ENCODE measurements at places on chromosomes 5 and 9.

DNA sequence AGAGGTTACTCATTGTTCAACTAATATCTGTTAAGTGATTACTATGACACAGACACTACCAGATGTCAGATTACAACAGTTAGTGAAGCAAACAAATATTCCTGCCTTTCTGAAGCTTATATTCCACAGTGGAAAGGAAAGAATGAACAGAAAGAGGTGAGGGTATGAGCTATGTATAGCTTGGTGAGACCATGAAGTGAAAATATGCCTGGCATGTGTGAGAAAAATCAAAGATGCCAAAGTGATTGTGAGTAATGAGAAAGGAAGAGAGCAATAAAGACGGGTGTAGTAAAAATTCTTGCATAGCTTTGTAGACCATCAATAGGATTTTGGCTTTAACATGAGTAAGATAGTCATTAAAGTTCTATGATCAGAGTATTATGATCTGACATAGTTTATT, 734.5 kb upstream of the NUDT12 start:
- DNase-seq, result no peak

GRCh38 chr5:63201738-63202137, 623.1 kb downstream of the LRRC70 start:
- DNase-seq, result no peak

GRCh38 chr9:122204055-122204454, 24.7 kb downstream of the LHX6 start:
- no peak for DNase-seq

GRCh38 chr5:65098393-65098792, 329.7 kb downstream of the CWC27 start:
- DNase-seq, result no peak

GRCh38 chr5:55498457-55498856, 36.3 kb downstream of the PLPP1 start:
- DNase-seq, result no peak

- DNase-seq, result no peak
These were observed 384.6 kb upstream of the SLC30A5 start for GRCh38 chr5:68709239-68709638.

GRCh38 chr5:135678640-135679268, 100.0 kb upstream of the CXCL14 start:
- DNase-seq, result no peak

DNA sequence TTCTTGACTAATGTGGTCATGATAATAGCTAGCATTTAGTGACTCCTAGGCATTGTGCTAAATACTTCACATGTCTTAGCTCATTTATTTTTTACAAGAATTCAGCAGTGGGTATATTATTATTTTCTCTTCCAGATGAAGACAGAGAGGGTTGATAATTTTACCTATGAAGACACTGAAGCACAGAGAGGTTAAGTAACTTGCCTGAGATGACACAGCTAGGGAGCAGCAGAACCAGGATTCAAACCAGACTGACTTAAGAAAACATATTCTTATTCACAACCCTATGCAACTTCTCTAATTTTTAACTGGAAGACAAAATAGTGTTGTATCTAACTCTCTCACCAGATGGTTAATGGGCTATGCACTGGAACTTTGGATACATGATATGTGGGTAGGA, 44.8 kb downstream of the NNT start:
- DNase-seq, result no peak

DNA sequence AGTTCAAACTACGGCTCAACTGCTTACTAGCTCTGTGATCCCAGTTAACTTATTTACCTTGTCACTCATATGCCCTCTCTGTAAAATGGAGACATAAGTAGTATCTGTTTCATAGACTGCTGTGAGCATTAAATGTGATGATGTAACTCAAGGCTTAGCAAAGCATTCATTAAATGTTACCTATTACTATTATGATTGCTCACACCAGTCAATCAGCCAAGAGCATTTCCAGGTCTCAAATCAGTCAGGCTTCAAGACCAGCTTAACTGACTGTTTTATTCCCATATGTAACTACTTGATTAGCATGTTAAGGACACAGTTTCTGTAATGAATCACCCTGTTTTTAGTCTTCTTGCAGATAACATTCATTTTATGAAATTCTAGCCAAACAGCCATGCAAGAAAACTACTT, 413.3 kb downstream of the MLLT3 start:
- DNase-seq, result no peak

- DNase-seq, result no peak
These were observed 30.3 kb downstream of the CAST start for GRCh38 chr5:96692441-96692840.

DNA sequence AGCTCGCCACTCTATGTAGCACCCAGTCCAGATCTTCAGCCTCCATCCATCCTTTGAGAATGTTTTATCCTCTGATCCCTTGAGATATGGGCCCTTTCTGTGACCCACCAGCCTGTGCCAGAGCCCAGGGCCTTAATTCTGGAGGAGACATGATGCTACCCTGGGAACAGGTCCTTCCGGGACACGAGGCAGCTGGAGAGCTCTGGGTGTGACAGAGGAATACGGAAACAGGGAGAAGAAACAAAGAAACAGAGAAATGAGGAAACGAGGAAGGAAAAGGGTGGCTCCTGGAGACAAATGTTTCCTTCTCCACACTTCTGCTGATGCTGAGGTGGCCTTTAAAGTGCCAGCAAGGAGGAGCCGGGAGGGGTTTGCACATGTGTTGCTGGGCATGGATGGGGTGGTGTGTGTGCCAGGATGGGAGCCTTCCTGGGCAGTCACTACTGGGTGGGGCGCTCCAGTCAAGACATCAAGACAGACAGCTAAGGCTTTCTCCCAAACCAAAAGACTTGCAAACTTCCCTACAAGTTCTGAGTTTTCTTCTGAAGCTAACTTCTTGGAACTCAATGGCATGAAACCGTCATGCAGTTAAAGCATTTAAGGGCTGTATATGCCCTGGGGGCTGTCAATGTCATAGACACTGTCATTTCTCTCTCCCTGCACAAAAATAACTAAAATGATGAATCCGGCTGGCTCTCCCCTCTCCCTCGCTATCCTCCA, 22.8 kb upstream of the MARCHF6 start:
- DNase-seq, result no peak

GRCh38 chr5:608429-609370, 3.4 kb upstream of the CEP72 start:
- no peak for DNase-seq

DNA sequence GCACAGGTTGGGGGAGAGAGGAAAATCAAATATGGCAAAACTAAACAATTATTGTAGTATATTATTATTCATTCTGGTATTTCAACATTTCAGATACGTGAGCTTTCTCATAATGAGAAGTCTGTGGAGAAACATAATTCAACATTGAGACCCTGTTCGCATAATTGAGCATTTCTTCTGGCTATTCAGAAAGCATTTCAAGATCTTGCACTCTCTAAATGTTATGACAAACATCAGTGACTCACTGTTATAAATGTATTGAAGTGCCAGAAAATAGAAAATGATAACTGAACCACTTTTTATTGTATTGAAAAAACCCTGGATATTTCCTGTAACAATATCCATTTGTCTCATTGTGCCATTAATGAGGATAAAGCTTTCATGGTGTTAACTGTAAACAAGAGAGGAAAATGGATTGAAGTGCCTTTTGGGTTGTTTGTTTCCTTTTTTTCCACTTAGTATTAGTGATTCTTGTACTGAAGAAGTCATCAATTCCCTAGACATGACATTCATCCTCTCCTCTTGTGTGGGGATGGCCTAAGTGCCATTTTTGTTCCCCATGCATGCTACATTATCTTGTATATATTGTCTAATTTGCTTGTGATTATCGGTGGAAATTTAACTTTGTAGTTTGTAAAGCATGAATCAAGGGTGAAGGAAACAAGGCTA, 124.6 kb downstream of the CAMK4 start:
- no peak for DNase-seq

DNA sequence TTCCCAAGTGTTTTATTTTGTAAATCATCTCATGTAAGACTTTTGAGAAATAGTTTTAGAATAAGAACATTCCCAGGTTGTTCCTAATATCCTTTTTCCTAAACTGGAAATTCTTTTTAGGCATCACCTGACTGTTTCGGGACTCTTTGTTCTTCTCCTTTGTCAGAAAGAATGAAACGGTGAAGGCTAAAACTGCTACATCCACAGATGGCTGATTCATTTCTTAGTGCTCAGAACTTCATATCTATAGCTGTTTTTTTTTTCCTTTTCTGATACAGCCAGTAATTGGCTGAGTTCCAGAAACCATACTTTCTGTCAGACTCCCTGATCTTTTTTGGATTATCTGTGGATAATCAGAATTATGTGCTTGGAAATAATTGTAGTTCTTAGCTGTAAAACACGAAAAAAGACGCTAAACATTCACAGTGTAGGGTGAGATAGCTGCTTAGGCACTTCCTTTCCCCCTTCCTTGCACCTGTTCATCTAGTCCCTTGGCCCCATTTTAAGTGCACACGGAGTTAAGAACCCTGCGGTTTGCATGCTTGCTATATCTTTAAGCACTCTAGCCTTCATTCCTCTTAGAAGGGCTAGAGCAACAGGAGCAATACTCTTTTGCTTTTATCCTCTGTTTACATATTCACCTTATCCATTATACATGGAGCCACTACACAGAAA, 283.9 kb downstream of the PJA2 start:
- DNase-seq, result no peak

DNA sequence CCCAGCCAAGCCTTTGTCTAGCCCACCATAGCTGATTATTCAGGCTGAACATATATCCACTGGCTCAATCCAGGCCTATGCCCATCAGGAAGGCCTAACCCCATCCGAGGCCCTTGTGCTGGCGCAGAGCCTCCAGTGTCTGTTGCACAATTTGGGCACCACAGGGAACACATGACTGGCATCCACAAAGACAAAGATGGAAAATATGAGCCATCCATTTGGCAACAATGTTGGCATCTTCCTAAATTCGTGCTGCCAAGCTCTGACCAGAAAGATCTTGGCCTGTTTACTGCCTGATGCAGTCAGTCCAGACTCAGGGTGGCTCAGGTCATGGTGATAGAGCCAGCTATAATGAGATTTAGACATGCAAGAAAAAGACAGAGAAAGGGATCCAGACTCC, 233.8 kb downstream of the PIK3R1 start:
- DNase-seq, result no peak

GRCh38 chr5:34551911-34552433, 104.2 kb upstream of the RAI14 start:
- DNase-seq, result no peak

DNA sequence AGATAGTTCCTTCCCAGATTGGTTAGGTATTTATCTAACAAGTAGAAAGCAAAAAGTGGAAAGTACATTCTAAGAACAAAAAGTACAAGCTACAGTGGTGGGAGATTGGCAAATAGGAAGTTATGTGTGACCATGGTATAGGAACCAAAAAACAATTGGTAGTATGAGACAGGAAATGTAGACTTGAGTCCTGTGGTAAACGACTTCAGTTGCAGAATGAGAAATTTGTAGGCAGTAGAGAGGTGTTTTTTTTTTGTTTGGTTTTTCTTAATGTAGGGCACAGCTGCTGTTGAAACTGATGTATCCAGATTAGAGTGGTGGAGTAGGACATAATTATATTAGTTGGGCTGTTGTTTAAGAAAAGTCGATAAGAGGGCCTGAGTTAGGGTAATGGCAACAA, 72.0 kb downstream of the CCNH start:
- peak; percentile 26 for DNase-seq

DNA sequence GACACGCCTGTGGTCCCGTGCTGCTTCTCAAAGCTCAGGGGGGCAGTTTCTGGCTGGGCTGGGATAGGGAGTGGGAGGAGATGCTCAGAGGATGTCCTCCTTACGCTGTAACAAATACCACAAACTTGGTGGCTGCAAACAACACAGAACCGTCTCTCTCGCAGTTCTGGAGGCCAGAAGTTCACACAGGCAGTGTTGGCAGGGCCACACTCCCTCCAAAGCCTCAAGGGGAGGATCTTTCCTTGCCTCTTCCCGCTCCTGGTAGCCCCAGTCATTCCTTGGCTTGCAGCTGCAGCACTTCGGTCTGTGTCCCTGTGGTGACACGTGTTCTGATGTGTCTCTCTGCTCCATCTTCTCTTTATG, 10.4 kb upstream of the ORM1 start:
- no peak for DNase-seq

DNA sequence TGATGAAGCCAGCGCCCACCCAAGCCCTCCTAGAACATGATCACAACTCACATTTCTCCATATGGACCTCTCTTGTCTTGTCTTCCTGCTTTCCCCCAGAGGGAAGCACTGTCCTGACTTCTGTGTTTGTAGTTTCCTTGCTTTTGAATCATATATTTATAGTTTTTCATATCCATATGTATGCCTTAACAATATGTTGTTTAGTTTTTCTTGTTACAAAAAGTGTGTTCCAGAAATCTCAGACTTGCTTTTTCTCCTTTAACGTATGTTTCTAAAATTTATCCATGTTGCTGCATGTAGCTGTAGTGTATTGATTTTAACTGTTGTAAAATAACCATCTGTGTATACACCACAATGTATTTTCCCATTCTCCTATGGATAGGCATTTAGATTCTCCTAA, 182.0 kb upstream of the SMIM23 start:
- DNase-seq, result no peak

DNA sequence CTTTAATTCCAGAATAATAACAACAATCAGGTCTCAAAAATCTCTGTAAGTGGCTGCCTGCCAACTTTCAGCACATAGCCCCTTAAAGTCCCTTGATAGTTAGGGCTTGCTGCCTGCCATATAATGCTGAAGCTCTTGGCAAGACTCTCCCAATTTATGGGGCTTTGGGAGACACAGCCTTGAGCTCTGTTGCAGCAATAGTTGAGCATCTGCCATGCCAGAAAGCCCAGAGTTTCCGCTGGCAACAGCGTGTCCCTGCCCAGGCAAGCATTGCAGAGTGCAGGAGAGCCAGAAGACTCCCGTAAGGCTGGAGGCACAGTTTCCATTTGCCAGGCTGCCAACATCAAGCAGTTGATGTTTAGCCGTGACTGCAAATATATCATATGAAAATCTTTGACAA, 678.5 kb upstream of the NUDT12 start:
- DNase-seq, result no peak

DNA sequence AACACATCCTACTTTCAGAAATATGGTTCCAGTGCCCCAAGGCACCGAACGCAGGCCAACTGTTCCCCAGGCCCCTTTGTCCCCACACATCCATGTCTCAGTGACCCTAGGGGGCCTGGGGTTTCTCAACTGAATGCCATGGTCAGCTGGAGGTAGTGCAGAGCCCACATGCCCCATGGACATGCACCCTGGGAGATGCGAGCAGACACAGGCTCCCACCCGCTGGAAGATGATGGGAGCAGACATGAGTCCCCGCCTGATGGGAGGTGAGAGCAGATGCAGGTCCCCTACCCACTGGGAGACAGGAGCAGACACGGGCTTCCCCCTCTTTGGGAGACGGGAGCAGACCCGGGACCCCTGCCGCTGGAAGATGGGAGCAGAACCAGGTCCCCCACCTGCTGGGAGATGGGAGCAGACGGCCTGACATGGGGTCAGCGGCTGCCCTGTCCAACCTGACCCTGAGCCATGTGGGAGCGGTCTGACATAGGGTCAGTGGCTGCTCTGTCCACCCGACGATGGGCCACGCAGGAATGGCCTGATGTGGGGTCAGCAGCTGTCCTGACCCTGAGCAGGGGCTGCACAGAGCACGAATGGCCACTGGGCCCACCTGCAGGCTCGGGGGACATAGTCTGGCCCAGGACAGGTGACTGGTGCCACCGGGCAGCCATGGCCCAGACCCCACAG, 18.4 kb downstream of the ZDHHC11B start:
- no peak for DNase-seq

Measured in GM13977 (cell line).